ENCODE measurements at places on chromosomes 3 and 15.

DNA sequence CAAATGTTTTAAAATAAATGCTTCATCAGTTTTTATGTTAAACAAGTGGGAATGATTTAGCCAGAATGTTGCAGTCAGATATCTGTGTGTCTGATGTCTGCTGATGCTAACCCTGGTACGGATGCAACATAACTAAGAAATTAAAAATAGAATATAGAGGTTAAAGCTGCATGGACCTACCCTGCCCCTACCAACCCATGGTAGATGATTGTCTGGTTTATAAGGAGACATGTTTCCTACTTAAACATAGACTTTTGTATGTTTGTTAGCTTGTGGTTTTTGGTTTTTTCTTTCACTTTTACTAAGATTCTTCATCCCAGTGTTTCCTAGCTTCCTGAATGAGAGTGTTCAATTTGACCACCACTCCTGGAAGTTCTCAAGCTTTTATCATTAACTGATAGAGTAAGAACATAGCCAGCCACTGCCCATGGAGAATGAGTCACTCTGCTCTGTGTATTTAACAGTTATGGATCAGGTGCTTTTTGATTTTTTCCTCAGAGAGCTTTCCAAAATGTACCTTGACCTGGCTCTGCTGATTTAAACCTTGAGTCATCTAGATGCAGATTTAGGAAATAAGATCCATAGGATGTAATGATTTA, 70.7 kb upstream of the VEPH1 start:
- H3K4me1 ChIP-seq, result no peaks in the 10 kb centered on the region
- H3K4me3 ChIP-seq, result no peak overlapping the region
- no peaks in the 10 kb centered on the region for H3K36me3 ChIP-seq
- no peak for DNase-seq
- no peak overlapping the region for H3K27ac ChIP-seq

DNA sequence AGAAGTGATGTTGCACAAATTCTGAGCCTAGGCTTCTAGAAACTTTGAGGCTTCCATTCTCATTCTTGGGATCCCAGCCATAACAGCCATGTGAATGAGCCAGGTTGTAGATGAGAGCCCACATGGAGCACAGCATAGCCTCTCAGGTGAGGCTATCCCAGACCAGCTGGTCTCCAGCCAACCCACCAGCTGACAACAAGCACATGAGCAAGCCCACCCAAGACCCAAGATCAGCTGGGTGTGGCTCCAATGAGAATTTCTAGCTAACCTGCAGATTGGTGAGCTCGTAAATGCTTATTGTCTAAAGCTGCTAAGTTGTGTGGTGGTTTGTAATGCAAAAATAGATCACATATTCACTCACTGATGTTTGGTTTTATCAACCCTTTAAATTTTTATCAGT, 14.4 kb downstream of the KY start:
- no peaks in the 10 kb centered on the region for H3K4me1 ChIP-seq
- H3K27me3 ChIP-seq, result no peaks in the 10 kb centered on the region
- no peak for DNase-seq

DNA sequence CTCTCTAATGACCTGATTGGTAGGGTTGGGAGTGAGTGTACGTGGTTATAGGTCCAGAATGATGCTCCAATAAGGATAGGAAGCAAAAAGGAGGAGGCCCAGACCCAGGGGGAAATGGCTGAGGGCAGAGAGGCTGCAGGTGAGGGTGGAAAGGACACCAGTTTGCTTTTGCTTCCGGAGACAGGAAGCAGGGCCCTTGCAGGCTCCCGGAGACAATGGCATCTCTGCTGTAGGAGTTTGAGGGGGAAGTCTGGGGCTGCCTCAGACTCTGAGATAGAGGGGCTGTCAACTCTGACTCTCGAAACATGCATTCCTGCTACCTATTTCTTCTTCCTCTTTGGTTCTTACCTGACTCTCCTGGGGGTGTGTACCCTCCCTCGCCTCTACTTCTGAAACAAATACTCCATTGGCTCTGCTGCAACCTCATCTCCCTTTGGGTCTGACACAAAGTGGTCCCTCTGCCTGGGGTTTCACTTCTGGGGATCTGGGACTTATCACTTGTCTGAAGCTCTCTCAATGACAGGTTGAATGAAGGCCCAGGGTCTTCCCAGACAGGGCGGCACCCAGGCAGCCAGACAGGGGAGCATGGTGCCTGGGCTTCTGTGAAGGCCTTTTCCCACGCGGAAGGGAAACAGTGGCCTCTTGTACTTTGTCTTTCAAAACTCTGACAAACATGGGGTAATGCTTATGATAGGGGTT, 61.5 kb downstream of the CHRD start:
- no peak overlapping the region for H3K4me3 ChIP-seq
- no peak for DNase-seq
- no peaks in the 10 kb centered on the region for H3K4me1 ChIP-seq
- H3K36me3 ChIP-seq, result no peaks in the 10 kb centered on the region
- no peaks in the 10 kb centered on the region for H3K27me3 ChIP-seq

DNA sequence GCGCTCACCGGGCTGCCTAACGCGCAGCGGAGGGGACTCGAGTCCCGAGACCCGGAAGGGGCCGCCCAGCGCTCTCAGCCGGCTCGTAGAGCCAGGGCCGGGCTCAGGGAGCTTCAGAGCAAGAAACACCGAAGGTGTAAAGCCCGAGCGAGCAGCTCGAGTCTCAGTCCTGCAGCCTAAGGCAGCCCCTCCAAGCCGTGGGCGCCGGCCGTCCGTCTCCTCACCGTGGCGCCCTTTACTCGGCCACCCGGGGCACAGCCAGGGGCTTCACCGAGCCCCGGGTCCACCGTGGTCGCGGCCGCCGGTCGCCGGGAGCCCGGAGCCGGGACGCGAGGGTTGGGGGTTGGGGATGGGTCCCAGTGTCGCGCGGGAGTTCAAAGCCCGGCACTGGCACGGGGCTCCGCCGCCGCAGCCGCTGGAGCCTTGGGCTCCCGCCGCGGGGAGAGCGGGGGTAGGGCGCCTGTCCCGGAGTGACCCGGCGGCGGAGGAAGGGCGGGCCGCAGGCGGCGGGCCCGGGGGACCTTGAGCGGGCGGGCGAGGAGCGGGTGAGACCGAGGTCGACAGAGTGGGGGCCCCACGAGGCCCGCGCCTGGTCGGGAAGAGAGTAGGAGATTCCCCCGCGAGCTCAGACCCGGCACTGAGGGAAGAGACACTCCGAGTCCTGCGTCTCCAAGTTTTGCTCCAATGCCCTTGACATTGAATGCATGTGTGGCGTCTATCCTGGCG, 26.9 kb upstream of the THRB start:
- H3K36me3 ChIP-seq, result no peaks in the 10 kb centered on the region
- DNase-seq, result no peak
- H3K4me3 ChIP-seq, result no peak overlapping the region
- H3K27me3 ChIP-seq, result peaks cover 7% of the 10 kb centered on the region
- H3K27ac ChIP-seq, result no peak overlapping the region
- no peaks in the 10 kb centered on the region for H3K4me1 ChIP-seq

- H3K4me3 ChIP-seq, result no peak overlapping the region
- H3K36me3 ChIP-seq, result no peaks in the 10 kb centered on the region
- DNase-seq, result no peak
- no peaks in the 10 kb centered on the region for H3K27me3 ChIP-seq
- no peak overlapping the region for H3K27ac ChIP-seq
- no peaks in the 10 kb centered on the region for H3K4me1 ChIP-seq
Observed at GRCh38 chr3:46750555-46751038, 32.9 kb upstream of the PRSS50 start.

DNA sequence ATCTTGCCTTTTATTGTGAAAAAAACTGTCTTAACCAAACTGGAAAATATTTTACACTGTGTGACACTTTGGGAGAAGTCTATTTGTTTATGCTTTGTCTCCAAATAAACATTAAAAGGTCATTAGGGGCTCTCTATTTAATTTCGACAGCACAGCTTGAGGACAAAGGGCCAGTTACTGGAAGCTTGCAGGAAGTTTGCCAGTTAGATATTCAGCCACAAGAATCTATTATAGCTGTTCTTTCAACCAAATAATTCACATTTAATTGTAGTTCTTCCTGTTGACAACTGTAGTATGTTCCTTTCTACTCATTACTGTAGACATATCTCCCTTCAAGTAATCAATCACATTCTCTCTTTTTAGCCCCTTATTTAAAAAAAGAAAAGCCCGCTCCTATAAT, 6.1 kb downstream of the CP start:
- no peaks in the 10 kb centered on the region for H3K4me1 ChIP-seq
- H3K4me3 ChIP-seq, result no peak overlapping the region
- H3K36me3 ChIP-seq, result no peaks in the 10 kb centered on the region
- DNase-seq, result no peak
- no peak overlapping the region for H3K27ac ChIP-seq

- no peaks in the 10 kb centered on the region for H3K36me3 ChIP-seq
- H3K27ac ChIP-seq, result no peak overlapping the region
- H3K4me3 ChIP-seq, result no peak overlapping the region
- no peaks in the 10 kb centered on the region for H3K27me3 ChIP-seq
- DNase-seq, result no peak
- H3K4me1 ChIP-seq, result no peaks in the 10 kb centered on the region
Observed at GRCh38 chr3:127746400-127747057, 73.8 kb downstream of the ABTB1 start.

- no peaks in the 10 kb centered on the region for H3K36me3 ChIP-seq
- H3K4me1 ChIP-seq, result peaks cover 6% of the 10 kb centered on the region
- H3K27ac ChIP-seq, result no peak overlapping the region
- H3K27me3 ChIP-seq, result no peaks in the 10 kb centered on the region
- DNase-seq, result no peak
- no peak overlapping the region for H3K4me3 ChIP-seq
Observed at GRCh38 chr3:113225286-113225685, 13.9 kb downstream of the BOC start.

DNA sequence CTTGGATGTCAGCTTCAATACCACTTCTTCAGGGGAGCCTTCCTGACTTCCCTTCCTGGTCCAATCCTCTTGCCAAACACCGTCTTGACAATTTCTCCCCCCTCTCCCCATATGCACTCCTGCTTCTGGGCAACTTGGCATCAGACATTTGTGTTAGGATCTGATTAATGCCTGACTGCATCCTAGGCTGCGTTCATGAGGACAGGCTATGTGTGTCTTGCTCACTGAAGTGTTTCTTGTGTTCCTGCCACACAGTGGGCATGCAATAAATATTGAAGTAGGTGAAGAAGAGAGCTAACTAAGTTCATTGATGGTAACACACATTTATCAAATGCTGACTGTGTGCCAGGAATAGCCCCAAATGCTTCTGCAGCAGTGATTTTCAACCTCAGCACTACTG, 36.4 kb upstream of the WNT5A start:
- H3K27ac ChIP-seq, result no peak overlapping the region
- H3K4me3 ChIP-seq, result no peak overlapping the region
- H3K27me3 ChIP-seq, result no peaks in the 10 kb centered on the region
- no peaks in the 10 kb centered on the region for H3K4me1 ChIP-seq

- peak overlapping the region; percentile 8 for H3K4me3 ChIP-seq
- H3K36me3 ChIP-seq, result peaks cover 8% of the 10 kb centered on the region
- peak; percentile 78 for DNase-seq
- H3K4me1 ChIP-seq, result peaks cover 70% of the 10 kb centered on the region
Observed at GRCh38 chr3:71010726-71011455, 572.6 kb downstream of the FOXP1 start.

DNA sequence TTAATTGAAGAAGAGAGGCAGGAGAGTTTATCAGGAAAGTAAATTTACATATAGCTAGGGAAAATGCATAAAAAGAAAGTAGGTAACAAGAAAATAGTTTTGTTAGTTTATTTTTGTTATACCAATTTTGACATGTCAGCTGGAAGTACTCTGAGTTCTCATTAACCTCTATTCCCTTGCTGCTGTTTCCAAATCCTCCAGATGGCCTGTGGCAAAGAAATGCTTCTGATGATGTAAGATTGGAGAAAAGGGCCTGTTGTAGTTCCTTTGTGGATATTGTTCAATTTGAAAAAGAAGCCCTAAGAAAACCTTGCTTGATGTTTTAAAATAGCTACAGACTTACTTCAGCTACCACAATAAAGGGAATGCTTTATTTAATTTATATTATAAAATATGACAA, 192.9 kb upstream of the SLITRK3 start:
- H3K27me3 ChIP-seq, result no peaks in the 10 kb centered on the region
- no peak overlapping the region for H3K27ac ChIP-seq
- H3K4me1 ChIP-seq, result no peaks in the 10 kb centered on the region
- H3K36me3 ChIP-seq, result no peaks in the 10 kb centered on the region
- DNase-seq, result no peak
- no peak overlapping the region for H3K4me3 ChIP-seq

- no peaks in the 10 kb centered on the region for H3K36me3 ChIP-seq
- H3K4me3 ChIP-seq, result no peak overlapping the region
- H3K4me1 ChIP-seq, result no peaks in the 10 kb centered on the region
- no peak for DNase-seq
- no peaks in the 10 kb centered on the region for H3K27me3 ChIP-seq
- no peak overlapping the region for H3K27ac ChIP-seq
Observed at GRCh38 chr15:70376929-70377691, 279.4 kb upstream of the TLE3 start.

GRCh38 chr3:186783731-186784515, 546 bp downstream of the EIF4A2 start:
- DNase-seq, result peak; percentile 87
- peaks cover 45% of the 10 kb centered on the region for H3K4me1 ChIP-seq
- H3K36me3 ChIP-seq, result peaks cover 48% of the 10 kb centered on the region
- peak overlapping the region; percentile 98 for H3K27ac ChIP-seq
- no peaks in the 10 kb centered on the region for H3K27me3 ChIP-seq
- peak overlapping the region; percentile 97 for H3K4me3 ChIP-seq

DNA sequence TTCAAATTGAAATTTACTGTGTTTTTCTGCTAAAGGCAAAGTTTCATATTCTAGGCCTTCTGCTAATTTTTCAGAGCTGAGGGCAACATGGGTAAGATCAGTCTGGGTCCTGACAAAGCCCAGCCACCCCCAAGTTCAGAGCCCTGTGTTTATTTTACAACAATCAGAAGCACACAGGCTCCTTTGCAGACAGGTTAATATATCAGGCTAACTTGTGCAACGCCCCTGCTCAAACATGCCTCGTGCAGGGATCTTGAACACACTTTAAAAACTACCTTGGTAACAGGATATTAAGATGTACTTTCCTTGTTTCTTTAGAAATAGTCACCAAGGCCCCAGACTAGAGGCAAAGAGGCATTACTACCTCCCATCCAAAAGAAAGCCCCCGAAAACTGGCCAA, 64.0 kb downstream of the POLR2M start:
- peaks cover 7% of the 10 kb centered on the region for H3K4me1 ChIP-seq
- H3K36me3 ChIP-seq, result no peaks in the 10 kb centered on the region
- H3K4me3 ChIP-seq, result no peak overlapping the region
- DNase-seq, result no peak
- H3K27me3 ChIP-seq, result no peaks in the 10 kb centered on the region

DNA sequence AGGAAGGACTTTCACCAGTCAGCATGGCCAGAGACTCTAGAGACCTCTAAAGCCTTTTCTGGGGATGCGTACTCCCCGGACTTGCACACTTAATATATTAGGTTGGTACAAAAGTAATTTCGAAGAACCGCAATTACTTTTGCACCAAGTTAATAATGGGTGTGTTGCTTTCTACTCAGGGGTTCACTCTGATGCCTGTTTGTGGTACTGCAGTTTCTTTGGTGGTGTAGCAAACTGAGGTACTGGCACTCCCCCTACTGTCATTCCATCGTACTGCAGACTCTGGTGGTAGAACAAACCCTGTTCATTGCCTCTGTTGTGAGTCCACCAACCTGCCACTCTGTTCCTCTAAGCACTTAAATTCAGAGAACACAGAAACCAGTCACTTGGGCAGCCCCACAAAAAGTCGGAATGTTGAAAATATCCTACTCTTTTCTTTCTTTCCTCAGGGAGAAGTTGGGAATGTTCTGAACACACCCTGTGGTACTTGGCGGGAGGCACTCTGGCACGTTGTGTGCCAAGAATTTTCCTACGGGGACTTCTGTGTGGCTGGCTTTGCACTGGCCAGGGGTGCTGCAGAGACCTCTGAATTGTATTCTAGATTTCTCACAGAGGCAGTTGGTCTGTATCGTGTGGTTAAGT, 46.3 kb downstream of the GABRG3 start:
- no peak overlapping the region for H3K4me3 ChIP-seq
- H3K4me1 ChIP-seq, result no peaks in the 10 kb centered on the region
